ENCODE measurements at places on chromosomes 3 and 15.

- no peak for DNase-seq
Measured at GRCh38 chr3:183551930-183552329, 3.6 kb downstream of the KLHL6 start.

DNA sequence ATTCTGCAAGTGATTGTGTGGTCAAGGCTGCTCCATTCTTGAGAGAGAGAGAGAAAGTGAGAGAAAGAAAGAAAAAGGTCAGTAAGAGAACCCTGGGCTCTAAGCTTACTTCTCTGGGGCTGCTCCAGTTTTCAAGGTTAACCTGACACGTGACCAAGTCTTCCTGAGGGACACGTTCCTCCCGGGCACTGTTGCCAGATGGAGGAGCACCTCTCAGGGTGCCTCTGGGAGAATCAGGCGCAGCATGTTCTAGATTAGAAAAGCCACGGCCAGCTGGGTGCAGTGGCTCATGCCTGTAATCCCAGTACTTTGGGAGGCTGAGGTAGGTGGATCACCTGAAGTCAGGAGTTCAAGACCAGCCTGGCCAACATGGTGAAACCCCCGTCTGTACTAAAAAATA lies 60.8 kb downstream of the ITGA11 start:
- DNase-seq, result no peak

DNA sequence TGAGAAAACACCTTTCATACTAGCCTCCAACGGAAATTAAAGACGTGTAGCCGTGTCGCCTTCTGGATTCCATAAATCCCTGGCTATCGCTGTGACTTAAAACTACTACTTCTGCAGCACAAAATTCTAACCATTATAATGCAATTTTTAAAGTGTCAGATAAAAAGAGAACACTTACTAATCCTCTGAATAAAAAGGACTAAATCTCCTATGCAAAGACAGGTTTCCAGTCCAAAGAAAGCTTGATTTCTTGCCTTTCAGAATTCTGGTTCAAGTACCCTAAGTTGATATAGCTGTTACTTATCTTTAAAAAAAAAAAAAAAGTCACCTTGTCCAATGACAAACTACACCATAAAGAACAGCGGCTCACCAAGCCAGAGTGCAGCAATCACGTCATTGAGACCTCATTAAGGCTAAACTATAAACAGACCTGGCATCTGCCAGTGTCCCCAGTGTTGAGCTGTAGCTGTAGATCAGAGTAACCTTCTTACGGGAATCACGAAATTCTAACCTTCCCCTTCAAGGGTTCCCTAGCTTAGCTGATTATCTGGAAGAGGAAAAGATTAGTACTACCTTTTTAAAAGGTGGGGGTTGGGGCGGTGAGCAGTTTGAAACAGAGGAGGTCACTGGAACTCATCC lies 2.2 kb downstream of the ABCC5 start:
- no peak for DNase-seq

- DNase-seq, result no peak
Measured at GRCh38 chr3:156149876-156150275, 29.5 kb downstream of the KCNAB1 start.

- no peak for DNase-seq
Measured at GRCh38 chr3:197949191-197949777, 706 bp upstream of the RPL35A start.

DNA sequence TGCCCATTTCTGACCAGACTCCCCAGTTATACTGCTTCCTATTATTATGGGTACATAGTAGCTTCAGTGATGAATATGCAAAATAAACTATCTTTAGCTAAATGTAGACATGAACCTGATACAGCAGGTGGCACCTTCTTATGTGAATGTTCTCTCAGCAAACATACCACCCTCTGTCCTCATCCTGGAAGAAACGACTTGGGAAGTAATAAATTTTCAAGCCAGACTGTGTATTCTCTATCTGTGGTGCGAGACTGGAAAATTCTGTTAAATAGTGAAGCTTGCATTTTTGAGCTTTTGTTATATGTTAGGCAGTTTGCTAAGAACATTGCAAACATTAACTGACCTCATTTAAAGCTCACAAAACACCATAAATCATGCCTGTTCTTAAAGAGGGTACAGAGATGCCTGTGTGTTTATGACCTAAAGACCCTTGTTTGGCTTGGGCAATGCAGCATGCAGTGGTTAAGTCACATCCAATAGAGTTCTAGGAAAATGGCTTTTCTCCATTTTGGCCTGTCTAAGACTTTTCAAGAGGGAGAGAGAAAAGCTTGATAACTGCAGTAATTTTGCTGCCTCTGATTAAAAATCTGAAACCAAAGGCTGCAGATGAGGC lies 287.1 kb downstream of the NEK10 start:
- no peak for DNase-seq

- DNase-seq, result no peak
Measured at GRCh38 chr3:122677216-122677615, 3.4 kb upstream of the PARP14 start.

DNA sequence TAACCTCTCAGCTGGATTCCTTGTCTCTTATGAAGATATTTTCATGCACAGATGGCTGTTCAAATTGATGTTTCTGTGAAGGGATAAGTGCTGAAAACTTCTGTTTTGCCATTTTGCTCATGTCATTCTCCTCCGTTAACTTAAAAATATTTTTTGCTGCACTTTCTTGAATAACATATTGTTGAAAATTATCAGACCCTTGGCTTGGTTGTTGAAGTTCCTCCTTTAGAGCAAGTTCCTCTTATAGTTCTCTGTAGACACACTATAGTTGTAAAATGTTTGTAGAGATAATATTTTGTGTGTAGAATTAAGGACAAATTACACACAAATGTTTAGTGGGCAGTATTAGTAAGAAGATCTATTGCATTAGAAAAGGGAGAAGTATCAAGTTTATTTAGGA lies 300.4 kb downstream of the SV2B start:
- no peak for DNase-seq

DNA sequence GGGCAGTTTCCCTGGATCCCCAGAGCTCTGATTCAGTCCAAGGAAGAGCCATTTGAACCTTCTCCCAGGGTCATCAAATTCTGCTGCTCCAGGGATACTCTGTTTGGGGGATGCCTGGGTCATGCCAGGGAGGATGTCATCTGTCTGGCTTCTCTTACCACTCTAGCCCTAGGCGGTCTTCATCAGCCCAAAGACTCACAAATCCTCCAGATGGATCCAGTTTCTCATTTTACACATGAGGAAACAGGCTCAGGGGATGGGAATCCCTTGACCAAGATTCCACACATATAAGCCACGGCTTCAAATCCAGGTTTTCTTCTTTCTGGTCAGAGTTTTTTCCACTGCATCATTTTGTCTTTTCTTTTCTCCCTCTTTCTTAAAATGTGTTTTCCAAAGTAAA lies 36.7 kb downstream of the SLC28A1 start:
- DNase-seq, result no peak

DNA sequence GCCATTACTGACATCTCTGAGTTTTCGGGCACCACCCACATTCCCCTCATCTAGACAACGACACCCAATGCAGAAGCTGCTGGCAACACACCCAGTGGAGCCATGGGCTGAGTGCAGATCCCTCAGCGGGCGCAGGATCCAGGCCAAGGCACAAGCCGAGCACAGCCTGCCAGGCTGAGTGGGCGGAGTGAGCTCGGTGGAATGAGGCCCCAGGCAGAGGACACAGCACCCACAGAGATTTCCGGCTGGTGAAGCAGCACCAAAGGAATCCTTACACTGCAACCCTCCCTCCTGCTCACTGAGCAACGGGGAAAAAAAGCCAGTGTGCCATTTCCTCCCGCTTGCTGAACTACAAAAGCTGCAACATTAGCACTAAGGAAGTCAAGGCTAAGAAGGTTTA lies 34.3 kb downstream of the ZMAT3 start:
- peak; percentile 17 for DNase-seq

GRCh38 chr3:52774901-52775864 lies 2.2 kb upstream of the ITIH1 start:
- DNase-seq, result no peak

DNA sequence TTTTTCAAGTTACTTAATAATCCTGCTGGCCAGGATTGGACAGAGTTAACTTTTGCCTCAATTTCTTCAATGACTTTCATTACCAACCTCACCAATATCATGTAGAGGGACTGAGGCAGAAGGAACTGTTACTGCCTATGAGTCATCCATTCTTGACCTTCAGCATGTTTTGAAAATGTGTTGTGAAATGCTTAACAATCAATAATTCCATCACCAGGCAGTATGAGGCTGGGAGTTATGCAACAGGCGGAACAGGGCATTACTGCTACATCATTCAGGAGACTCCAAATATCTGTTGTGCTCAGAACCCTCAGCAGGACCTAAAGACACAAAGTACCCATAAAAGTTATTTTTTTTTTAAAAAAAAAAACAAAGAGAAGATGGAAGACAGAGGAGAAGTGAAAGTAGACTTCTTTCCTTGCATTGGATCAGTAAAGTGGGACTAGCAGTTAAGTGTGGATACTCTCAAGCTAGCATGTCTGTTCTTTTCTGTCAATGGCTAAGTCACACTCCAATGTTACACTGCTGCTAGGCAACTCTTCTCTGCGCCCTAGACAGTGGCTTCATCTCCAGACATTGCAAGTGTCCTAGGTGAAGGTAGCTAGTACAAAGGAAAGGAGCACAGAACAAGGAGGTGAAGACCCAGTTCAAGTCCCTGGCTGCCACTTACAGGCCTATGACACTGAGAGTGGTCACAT lies 184.9 kb upstream of the LPP start:
- DNase-seq, result no peak

DNA sequence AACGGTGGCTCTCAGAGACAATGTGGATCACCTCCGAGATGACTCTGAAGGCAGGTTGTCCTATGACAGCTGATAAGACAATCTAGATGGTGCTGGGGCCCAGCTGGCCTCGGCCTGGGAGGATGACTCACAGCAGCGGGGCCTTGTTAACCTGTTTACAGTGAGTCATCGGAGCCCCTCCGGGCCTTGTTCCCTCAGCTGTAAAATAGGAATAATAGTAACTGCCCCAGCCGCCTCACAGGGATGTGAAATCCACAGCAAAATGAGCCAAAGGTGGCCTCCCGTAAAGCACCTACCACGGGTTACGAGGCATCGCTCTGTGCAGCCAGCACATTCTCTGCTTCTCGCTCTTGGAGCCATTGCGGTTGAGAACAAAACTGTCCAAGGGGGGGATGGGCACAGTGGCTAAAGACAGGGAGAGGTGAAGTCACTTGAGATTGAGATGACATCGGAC lies 88.6 kb upstream of the RASGRF1 start:
- peak; percentile 42 for DNase-seq

DNA sequence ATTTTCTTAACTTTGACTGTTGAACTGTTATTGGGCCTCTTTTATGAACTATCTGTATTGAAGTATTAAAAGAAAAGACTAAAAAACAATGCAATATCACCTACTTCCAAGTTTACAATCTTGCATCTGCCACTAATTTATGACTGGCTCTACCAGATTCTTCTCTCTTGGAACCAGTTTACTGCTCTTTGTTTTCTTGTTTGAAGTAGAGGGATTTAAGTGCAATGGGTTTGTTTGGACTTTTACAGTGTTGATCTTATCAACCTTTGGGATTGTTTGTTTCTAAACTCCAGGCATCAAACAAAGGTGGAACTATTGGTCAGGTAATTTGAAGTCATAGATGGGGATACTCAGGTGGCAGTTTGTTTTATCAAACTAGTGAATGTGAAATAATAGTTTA lies 43.0 kb upstream of the MEIS2 start:
- no peak for DNase-seq

DNA sequence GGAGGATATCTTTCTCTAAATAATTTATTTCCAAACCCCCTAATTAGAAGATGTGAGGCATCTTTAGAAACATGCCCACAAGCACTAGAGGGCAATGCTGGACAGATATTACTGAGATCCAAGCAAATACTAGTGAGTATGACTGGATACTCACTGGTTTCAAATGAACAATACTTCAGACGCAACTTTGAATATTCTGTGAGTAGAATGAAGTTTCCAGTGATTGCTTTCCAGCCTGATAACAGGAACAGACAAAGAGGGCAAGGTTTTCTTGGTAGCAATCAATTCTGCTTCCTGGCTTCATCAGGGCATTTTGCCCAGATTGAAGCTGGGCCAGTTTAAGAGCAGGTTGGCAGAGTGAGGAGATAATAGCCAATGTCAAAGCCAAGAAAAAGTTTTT lies 442.6 kb upstream of the PDZRN3 start:
- peak; percentile 10 for DNase-seq

- DNase-seq, result no peak
Measured at GRCh38 chr3:152870027-152870426, 35.1 kb downstream of the P2RY1 start.

Measured in prostate gland (tissue), 2 donors.